ENCODE measurements at places on chromosomes 7 and 10. TPM values are rescaled to one million over a fixed set of nuclear protein-coding genes. Genes with fewer than 3 reads are reported as not detected.

DNA sequence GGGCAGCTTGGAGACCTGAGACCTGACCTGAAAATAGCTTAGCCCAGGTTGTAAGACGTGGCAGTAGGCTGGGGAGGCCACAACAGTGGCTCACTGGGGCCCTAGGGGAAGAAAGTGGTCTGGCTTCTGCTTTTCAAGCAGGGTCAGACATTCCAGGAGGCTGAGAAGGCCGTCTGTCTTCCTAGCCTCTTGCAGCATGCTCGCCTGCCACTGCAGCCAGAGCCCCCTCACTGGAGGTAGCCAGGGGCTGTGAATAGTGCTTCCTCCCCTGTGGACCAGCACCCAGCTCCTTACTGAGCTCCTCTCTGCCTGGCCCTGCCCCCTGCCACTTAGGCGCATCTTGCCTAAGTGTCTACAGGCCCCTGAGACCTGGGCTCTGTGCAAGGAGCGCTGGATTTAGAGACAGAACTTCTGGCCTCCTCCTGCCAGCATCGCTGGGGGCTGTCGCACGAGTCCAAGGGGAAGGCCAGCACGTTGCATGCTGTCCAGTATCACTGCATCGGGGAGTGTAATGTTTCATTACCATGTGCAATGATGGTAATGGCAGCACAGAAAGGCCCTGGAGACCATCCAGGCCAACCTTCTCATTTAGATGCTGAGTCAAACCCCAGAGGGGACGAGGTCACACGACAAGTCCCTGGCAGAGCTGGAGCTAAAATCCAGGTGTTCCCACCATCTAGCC lies 12.7 kb downstream of the ZMIZ1 start:
- no peak overlapping the region for H3K4me3 ChIP-seq
- no peaks in the 10 kb centered on the region for H3K27me3 ChIP-seq
- H3K4me1 ChIP-seq, result peaks cover 82% of the 10 kb centered on the region
- DNase-seq, result no peak
- H3K27ac ChIP-seq, result no peak overlapping the region

Gene SDK1
- total RNA-seq, result 0.05 TPM

DNA sequence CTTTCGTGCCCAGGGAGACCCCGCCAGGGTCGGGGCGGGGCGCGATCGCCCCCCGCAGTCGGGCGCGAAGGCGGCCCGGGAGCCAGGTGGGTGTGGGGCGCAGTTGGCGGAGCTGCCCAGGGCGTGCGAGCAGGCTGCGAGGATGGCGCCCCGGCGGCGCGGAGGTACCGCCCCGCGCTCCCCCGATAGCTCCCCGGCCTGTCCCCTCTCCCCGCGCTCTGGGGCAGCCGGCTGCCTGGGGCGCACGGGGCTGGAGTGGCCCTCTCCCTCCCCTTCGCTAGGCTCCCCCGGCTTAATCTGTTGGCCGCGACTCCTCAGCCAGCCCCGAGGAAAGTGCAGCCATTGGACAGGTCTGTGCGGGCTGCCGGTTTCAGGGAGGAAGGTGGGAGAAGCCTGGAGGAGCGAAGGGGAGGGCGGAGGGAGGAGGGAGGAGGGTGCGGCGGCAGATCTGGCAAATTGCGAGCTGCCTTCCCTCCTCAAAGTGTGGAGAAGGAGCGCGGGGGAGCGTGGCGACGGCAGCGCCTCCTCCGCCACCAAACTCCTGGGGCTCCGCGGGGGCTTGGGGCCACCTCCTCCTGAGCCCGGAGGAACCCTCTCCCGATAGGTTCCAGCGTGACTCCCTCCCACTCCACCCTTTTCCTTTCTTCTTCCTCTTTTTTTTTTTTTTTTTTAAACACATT lies 361 bp upstream of the PLXDC2 start:
- no peaks in the 10 kb centered on the region for H3K27me3 ChIP-seq
- no peaks in the 10 kb centered on the region for H3K4me1 ChIP-seq
- no peak overlapping the region for H3K4me3 ChIP-seq
- no peak overlapping the region for H3K27ac ChIP-seq
- no peaks in the 10 kb centered on the region for H3K36me3 ChIP-seq

Gene STEAP1
- total RNA-seq, result 18.8 TPM

Gene AKR1B1
- 56.8 TPM for total RNA-seq
